ENCODE measurements at places on chromosomes 2 and 18.

GRCh38 chr2:84832772-84833461, 48.0 kb downstream of the TRABD2A start:
- no peak for DNase-seq

DNA sequence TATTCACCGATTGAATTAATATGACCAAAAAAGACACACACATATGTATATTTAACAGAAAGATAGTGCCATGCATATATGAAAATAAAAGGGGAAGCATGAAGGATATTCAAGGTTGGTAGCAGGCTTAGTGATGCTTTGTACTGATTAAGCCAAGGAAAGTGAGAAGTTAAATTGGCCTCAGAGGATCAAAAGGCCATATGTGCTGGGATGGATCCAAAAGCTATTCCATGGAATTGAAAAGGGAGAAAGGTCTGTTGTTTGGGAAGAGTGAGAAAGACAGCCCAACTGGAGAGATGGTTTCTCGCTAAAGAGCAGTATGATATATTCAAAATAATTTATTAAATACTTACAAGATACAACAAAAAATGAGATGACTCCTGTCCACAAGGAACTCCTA, 65.9 kb downstream of the INSIG2 start:
- DNase-seq: no peak

- no peak for DNase-seq
Measured at GRCh38 chr2:12732651-12733050, 15.9 kb downstream of the TRIB2 start.

- no peak for DNase-seq
Measured at GRCh38 chr2:23689891-23690290, 237.0 kb downstream of the ATAD2B start.

DNA sequence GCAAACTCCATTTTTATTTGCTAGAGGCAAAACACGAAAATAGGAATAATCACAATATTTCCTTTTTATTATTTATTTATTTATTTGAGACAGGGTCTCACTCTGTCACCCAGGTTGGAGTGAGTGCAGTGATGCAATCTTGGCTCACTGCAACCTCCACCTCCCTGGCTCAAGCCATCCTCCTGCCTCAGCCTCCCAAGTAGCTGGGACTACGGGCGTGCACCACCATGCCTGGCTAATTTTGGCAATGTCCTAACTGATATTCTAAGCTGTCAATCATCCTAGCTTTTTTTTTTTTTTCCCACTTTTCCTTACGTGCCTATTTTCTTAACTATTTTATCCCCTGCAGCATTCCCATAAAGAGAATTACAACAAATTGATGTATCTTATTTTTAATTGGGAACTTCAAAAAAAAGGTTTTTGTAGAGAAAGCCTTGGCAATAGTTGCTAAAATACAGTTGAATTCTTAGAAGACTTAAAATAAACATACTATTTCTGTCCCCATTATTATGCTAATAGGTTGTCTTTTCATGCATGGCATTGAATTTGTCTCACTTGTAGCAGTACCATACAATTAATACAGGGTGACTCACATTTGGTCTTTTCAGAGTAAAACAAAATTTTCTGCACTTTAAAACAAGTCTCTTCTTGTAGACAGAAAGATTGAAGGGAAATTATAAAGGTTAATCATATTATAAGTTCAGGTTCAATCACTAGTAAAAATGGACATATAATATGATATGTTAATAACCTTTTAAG, 153.5 kb downstream of the SLC39A10 start:
- DNase-seq: no peak

DNA sequence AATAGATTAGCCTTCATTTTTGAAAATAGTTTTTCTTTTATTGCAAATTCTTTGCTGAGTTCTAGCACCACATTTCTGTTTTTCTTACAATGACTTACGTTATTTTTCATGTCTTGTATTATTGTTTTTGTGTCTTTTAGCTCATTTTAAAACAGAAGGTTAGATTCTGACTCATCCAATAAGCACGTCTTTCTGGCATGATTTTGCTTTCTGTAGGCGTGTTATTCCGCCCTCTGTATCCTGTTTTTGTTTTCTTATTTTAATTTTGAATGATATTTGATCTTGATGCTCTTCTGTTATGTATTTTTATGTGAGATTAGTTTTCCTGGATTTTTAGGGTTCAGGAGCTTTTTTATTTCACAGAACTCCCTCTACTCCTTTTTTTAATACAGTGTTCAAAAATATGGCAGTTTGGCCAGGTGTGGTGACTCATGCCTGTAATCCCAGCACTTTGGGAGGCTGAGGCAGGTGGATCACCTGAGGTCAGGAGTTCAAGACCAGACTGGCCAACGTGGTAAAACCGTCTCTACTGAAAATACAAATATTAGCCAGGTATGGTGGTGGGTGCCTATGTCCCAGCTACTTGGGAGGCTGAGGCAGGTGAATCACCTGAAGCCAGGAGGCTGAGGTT, 145.0 kb downstream of the CLIP4 start:
- no peak for DNase-seq

GRCh38 chr2:210606001-210606400, 49.6 kb downstream of the CPS1 start:
- no peak for DNase-seq

GRCh38 chr2:24328010-24328409, 32.3 kb downstream of the ITSN2 start:
- no peak for DNase-seq

GRCh38 chr18:21593540-21594257, 6.8 kb downstream of the ESCO1 start:
- DNase-seq: no peak

GRCh38 chr2:19929226-19929625, 27.4 kb upstream of the TTC32 start:
- no peak for DNase-seq

- DNase-seq: no peak
Measured at GRCh38 chr18:5175378-5175777, 21.7 kb downstream of the AKAIN1 start.

- no peak for DNase-seq
Measured at GRCh38 chr2:9838391-9838790, 4.9 kb upstream of the TAF1B start.

GRCh38 chr18:30971338-30971956, 71.1 kb downstream of the DSC3 start:
- DNase-seq: no peak

- no peak for DNase-seq
Measured at GRCh38 chr18:13481820-13482617, 244.3 kb downstream of the FAM210A start.

Data from stimulated activated CD4-positive, alpha-beta T cell treated with anti-CD3 and anti-CD28 coated beads, Interleukin-15, amount 100 ng/mL, for 1 hour (primary cell).